CD4-positive, alpha-beta T cell treated with Interleukin-17A for 1 hour (primary cell): ENCODE measurements at places on chromosomes 7 and 10.

GRCh38 chr7:1749864-1750466 is 79.9 kb downstream of the ELFN1 start:
- DNase-seq, result no peak

DNA sequence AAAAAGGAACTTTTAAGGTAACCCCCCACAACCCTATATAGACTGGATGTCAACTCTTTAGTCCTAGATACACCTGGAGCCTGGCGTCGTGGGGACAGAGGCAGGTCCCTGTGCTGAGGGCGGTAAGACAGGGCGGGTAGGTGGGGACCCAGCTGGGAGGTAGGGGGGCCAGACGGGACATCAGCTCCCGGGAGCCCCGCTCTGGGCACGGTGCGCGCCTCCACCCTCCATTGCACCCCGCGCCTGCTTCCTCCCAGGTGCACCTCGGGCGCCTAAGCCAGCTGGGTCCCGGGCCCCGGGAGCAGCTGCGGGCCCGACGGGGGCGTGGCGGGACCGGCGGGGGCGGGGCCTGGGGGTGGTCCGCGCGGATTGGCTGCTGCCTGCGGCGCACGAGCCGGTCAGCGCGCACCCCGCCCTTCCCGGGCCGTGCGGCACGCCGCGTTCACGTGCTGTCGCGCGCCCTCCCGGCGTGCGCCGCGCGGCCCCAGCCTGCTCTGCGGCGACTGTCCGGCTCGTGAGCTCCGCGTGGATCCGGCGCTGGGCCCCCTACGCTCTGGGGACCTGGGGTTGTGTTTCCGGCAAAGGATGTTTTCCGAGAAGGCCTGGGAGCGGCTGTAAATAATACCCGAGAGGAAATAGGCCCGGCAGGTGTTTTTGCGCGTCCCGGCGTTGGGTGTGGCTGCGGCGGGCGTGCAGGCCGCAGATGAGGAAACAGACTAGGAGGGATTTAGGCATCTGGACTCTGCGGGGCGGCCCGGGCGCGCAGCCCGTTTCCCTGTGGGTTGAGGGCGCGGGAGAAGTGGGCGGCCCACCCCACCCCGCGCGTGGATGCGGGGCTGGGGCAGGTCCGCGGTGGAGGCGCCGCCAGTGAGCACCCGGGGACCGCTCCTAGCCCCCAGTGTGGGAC is 39.1 kb upstream of the PFKFB3 start:
- DNase-seq, result peak; percentile 92

DNA sequence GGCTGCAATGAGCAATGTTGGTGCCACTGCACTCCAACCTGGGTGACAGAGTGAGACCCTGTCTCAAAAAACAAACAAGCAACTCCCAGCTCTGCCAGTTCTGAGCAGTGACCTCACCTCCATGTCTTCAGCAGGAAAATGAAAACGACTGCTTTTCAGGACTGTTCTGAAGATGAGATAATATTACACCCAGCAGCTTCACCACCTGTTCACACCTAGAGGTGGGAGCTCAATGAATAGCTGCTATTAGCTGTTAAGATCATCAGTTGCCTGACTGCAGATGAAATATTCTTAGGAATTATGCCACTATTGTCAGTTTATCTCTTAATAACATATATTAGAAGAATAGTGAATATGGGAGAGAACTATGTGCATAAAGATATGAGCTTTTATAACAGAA is 48.4 kb upstream of the CYTH3 start:
- DNase-seq, result no peak

- DNase-seq, result no peak
Observed at GRCh38 chr10:88538048-88538447, 45.1 kb downstream of the RNLS start.

- no peak for DNase-seq
Observed at GRCh38 chr10:17212802-17213221, 11.3 kb upstream of the TRDMT1 start.

GRCh38 chr7:138151731-138152577 is 75.7 kb downstream of the AKR1D1 start:
- no peak for DNase-seq

DNA sequence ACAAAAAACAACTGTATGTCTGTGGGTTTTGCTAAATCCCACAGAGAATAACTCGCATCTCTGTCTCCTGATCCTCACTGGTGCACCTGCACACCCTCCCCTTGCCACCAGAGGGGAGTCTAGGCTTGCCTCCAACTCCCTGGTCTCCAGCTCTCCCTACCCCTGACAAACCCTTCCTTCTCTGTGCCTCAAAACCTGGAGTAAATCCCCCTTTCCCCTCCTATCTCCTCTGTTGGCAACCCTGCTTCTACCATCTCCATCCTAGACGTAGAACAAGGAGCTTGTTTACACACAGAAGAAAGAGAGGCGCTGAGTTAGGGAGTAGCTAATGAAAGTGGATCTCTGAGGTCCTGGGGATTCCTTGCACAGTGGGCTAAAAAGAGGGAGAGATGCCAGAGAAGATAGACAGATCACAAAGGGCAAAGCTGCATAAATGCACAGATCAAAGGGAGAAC is 6.0 kb downstream of the MBLAC1 start:
- peak; percentile 78 for DNase-seq

DNA sequence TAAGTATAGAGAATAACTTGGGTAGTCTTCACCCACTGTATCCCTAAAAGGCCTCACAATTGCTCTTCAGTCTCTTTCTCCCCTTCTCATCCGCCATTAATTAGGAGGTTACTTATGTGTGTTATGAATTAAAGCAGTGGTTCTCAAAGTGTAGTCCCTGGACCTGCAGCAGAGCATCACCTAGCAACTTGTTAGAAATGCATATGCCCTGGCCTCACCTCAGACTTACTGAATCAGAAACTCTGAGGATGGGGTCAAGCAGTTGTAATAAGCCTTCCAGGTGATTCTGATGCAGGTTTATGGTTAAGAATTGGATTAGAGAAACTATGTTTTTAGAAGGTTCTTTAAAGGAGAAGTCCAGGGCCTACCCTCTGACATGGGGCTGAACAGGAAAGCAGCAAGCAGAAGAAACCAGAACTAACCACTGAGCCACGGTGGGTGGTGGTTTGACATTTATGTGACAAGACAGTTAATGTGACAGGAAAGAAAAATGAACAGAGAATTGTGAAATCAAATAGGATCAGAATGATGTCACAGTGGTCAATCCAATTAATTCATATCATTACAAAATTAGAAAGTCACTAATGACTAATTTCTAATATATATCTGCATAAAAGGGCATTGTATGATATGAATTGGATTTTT is 37.6 kb downstream of the ENTPD1 start:
- DNase-seq, result peak; percentile 31

GRCh38 chr10:34647160-34647559 is 167.9 kb downstream of the PARD3 start:
- no peak for DNase-seq
